ENCODE measurements at places on chromosomes 2 and 18.

DNA sequence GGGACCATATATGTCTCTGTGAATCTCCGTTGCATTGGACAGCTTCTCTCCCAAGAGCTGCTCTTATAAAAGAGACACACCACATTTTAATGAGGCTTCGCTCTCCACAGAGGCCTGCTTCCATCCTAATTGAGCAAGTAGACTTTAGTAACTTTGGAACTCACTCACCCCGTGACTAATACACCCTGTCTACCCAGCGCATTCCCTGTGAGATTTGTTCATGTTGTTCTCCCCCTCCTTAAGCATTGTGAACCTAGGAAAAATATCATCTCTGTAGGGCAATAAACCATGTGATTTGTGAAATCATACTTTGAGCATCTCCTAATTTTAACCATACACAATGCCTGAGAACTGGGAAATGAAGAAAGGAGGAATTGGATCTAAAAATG, 56.9 kb downstream of the MCFD2 start:
- DNase-seq = no peak

DNA sequence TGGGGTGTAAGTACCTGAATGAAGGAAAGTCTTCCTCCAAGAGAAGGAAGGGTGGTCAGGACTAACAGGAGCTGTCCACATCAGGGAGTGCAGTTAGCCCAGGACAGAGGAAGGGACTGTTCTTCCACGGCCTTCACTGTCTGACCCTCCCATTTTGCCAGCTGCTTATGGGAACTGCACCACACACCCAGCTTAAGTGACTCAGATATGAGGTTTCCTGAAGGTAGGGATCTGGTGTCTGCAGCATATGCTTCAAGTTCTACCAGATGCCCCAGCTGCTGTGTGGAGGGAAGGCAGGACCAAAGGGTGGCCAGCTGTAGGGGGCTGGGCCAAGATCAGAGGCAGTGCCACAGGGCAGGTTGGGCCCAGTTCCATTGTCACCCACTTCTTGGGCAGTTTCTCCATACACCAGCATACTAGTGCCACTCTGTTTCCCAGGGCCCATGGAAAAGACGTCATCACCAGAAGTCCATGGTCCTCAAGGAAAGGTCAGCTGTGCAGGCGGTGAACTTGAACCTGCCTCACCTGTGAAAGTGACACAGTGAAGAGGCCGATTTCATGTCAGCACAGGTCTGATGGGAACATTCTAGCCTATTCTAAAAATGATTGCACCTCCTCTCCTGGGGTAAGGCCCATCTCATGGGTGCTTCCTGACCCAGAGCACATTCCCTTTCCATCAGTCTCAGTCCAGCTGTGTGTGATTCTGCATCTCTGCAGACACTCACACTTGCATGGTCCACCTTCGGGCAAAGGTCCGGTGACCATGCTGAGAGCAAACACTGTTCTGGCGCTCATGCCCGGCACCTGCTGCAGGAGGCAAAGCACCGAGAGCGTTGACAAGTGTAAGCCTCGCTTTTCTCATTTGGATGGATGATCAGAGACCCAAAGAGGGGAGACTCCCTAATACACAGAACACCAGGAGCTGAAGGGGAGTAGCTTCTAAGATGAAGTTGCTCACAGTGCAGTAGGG, 68.0 kb downstream of the ACAA2 start:
- no peak for DNase-seq

DNA sequence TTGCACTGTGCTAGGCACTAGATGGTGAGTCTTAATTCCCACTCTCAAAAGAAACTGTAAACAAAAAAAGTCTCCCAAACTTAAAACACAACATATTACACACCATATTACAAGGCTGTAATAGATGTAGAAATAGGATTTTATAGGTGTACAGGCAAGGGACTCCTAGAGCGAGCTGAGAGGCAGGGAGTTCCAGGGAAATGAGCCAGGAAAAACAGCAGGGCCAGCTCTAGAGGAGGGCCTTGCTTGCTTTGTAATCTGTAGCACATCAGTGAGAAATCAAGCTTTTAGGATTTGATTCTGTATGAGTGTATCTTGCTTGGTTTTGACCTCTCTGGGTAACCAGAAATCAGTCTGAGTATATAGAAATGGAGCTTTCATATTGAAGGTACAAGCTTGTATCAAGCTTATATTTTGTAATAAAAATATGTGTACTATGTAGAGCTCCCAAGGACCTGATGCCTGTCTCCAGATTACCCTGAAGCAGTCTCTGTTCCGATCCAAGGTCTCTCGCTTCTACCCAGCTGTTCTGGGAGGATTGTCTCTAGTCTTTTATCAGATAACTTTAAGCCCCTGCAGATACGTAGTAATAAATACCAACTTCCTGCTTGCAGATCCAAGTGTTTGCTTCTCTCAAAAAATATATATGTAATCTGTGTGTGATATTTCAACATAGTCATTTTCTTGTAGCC, 73.0 kb downstream of the MYO1B start:
- no peak for DNase-seq

DNA sequence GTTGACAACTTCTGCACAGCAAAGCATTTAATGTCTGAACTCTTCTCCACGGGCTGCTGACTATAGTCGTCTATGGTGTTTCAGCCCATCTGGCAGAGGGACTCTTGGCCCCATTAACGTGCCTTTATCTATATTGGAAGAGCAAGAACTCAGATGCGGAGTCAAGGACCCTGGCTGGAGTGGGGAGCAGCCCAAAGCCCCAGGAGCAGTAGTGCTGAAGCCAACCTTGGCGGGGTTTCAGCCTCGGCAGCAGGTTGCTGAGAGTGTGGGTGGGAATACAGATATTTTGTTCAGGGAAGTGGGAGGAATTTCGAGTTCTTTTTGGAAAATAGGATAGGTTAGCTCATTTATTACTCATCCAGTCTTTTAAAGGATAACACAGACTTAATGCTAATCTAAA, 34.2 kb downstream of the TMEM17 start:
- DNase-seq = no peak
